ENCODE measurements at places on chromosomes 7 and 10.

GRCh38 chr7:95066737-95067530 lies 159.5 kb downstream of the PPP1R9A start:
- no peak for DNase-seq

- DNase-seq = no peak
These were observed 87.2 kb upstream of the COL1A2 start for GRCh38 chr7:94307399-94308048.

DNA sequence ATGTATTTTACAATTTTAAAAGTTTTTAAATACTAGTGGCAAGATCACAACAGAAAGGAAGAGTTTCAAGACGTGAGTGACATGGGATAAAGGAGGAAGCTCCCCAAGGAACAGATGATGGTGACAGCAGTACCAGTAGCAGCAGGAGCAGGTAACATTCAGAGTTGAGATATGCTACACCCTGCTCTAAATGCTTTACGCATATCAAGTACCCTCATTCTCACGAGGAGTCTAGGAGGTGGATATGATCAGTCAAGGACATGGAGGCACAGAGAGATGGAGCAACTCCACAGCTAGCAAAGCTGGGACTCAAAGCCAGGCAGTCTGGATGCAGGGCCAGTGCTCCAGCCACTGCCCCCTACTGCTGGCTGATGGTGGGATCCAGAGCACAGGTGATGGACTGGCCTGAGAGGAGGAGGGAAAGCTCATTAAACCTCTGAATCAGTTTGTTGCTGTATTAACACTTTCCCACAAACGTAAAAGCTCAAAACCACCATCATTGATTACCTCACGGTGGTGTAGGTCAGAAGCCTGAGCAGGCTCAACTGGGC lies 17.5 kb downstream of the RP9 start:
- DNase-seq = no peak

DNA sequence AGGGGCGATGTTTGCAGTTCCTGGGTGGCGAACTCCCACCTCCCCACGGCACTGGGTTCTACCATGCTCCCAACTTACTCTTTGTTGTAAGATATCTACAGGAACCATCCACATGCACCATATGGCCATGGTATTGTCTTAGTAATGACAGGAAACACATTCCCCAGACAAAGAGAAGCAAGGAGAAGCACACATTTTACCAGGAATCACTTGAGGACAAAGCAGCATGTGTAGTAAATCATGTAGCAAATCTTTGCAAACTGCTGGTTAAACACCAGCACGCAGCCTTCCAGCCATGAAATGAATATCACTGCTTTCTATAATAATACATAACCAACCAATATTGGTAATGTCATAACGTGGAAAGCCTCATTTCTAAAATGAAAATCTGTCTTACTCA lies 101.2 kb downstream of the NRP1 start:
- DNase-seq = no peak

GRCh38 chr10:76869931-76870330 lies 767.7 kb downstream of the KCNMA1 start:
- no peak for DNase-seq

DNA sequence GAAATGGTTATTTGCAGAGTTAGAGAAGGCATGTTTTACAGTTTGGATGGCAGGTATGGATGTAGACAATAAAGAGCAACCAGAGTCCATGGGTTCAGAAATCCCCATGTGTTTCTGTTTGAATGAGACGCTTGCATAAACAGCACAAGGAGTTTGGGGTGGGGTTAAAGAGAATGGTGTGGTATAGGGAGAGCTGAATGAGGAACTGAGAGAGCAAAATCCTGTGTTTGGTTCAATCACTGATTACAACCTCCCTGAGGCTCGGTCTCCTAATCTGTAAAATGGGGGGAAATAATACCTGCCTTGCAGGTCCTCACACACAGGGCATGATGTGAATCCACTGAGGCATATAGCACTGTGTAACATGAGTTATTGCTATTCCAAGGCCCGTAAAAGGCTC lies 23.7 kb downstream of the CAV1 start:
- no peak for DNase-seq

Measured in stimulated activated CD4-positive, alpha-beta T cell treated with anti-CD3 and anti-CD28 coated beads, Interleukin-12 subunit alpha, Interleukin-12 subunit beta, amount 100 ng/mL, for 48 hours (primary cell).